Panc1 (cell line): ENCODE measurements at places on chromosomes 13 and 19.

DNA sequence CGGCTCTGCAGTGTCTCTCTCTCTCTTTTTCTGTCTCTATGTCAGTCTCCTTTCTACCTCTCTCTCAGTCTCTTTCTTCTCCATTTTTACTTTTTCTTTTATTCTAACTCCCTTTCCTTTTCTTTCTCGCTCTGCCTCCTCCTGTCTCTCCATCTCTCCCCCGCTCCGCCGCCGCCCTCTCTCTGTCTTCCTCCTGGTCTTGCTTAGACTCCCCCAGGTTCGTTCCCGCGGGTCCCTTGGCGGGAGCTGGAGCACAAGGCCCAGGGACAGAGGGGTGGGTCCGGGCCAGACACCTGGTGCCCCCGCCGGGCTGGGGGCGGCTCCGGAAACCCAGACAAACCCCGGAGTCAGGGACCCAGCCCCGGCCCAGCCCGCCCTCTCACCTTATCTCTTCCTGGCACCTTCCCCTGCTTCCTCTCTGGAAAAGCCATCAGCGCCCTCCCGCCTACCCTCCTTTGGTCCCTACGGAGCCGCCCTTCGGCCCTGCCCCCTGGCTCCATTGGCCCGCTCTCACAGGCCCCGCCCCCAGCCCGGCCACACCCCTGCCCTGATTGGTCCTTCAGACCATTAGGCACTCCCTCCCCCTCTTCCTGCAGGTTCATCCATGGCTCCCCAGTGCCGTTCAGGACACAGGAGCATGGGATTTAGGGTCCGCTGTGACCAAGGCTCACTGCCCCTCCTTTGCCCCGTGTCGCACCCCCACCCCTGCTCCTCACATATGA lies 15.4 kb upstream of the NOP53 start:
- DNase-seq = no peak

DNA sequence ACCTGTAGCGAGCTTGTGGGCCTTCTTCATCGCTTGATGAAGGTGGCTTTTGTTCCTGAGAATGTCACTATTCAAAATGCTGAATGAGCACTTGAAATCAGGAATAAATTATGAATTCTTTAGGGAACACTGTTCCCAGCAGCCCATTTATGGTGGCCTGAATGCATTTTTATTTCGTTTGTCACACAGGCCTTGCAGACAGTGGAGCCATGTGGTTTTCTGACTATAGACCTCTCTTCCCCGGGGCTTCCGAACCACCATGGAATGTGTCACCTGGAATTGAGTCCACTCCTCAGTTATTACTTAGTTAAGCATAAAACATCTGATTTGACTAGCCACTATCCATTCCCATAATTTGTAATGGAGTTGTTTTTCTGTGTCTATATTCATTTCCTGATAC lies 396.9 kb downstream of the IRS2 start:
- no peak for DNase-seq

GRCh38 chr19:29247872-29248271 lies 34.9 kb upstream of the UQCRFS1 start:
- no peak for DNase-seq

DNA sequence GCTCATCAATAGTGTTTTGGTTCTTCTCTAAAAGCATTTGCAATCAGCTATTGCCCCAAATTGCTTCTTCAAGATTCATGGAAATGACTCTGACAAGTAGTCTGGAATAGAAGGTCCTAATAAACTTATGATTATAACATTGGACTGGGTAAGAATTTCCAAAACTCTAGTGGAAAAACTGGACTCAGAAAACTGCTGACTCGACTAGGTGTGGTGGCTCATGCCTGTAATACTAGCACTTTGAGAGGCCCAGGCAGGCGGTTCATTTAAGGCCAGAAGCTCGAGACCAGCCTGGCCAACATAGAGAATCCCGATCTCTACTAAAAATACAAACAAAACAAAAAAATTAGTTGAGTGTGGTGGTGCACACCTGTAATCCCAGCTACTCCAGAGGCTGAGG lies 15.5 kb upstream of the AKT2 start:
- no peak for DNase-seq

- DNase-seq = no peak
Observed at GRCh38 chr13:33197541-33197971, 88.0 kb downstream of the STARD13 start.

GRCh38 chr19:50417111-50418081 lies 1.3 kb upstream of the SPIB start:
- DNase-seq = no peak
